Osteoblast (primary cell): ENCODE measurements at places on chromosomes 12 and 14.

DNA sequence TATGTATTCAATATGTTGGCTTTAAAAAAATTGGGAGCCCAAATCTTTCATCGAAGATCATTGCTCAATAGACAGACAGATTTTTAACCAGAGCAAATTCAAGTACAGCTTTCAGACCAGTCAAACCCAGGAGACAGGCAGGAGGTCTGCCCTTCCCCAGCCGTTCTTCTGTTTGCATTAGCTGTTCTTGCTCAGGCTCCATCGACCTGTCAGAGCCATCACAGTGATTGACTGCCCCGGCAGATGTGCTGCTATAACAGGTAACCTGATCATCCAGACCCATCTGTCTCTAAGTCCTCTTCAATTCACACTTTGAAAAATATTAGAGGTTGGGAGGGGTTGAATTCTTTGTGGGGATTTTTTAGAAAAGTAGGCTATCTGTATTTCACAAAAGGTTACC is 453.5 kb downstream of the FOXG1 start:
- no peak overlapping the region for H3K4me3 ChIP-seq
- DNase-seq: no peak
- H3K36me3 ChIP-seq: no peaks in the 10 kb centered on the region
- H3K4me1 ChIP-seq: peaks cover 3% of the 10 kb centered on the region

GRCh38 chr12:29970501-29970900 is 186.8 kb upstream of the TMTC1 start:
- no peaks in the 10 kb centered on the region for H3K27me3 ChIP-seq
- no peak overlapping the region for H3K27ac ChIP-seq
- H3K4me1 ChIP-seq: no peaks in the 10 kb centered on the region
- DNase-seq: no peak
- no peak overlapping the region for H3K4me3 ChIP-seq

DNA sequence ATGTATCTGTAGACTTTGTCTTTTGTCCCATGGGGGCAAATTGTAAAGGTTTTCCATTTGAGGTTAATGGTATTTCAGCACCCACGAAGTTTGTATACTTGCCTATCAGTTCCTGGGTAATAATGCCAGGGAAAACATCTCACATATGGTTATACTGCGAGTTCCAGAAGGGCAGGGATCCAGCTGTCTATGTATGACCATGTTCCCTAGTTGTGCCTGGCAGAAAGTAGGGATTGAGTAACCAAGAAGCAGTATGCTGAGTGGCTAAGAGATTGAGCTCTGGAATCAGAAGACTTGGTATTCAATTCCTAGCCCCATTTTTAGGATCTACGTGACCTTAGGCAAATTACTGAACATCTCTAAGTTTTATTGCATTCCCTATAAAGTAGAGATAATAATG is 173.2 kb upstream of the PWP1 start:
- DNase-seq: no peak
- H3K27ac ChIP-seq: no peak overlapping the region
- H3K36me3 ChIP-seq: no peaks in the 10 kb centered on the region
- H3K27me3 ChIP-seq: no peaks in the 10 kb centered on the region
- H3K4me1 ChIP-seq: peaks cover 21% of the 10 kb centered on the region

GRCh38 chr14:51165415-51165814 is 70.5 kb upstream of the TRIM9 start:
- DNase-seq: no peak
- H3K4me1 ChIP-seq: peaks cover 3% of the 10 kb centered on the region
- peaks cover 6% of the 10 kb centered on the region for H3K27me3 ChIP-seq
- no peak overlapping the region for H3K27ac ChIP-seq
- no peak overlapping the region for H3K4me3 ChIP-seq

DNA sequence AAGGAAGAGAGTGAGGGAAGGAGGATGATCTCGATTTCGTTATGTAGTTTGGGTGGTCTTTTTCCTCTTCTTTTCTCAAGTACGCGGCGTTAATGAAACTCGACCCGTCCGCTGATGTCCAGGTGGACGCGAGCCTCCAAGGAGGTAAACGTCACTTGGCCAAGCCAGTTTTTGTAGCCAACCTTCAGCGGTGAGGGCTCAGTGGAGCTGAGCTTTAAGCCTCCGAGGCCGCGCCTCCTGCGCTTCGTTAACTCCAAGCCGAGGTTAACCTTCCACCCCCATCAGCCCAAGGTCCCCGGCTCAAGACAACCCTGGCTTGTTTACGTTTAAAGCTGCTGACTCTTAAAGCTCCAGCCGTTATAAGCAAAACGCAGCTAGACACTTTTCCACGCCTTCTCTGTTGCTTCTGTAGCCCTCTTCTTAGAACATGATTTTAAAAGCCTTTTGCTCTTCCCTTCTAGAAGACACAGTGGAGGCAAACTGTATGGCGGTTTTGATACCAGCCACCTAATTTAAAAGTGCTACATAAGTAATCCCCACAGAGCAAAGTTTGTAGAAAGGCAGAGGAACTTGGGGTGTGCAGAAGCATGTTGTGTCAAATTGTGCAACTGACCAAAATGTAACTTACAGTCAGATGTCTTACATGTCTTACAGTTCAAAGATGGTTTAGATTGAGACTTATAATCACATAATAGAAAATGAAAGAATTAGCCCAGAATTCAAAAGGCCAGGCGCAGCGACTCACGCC is 923 bp upstream of the ITPR2 start:
- H3K4me3 ChIP-seq: peak overlapping the region; percentile 93
- H3K36me3 ChIP-seq: no peaks in the 10 kb centered on the region
- H3K27ac ChIP-seq: no peak overlapping the region
- no peaks in the 10 kb centered on the region for H3K27me3 ChIP-seq

GRCh38 chr12:29278673-29279420 is 102.1 kb downstream of the ERGIC2 start:
- peak overlapping the region; percentile 80 for H3K27ac ChIP-seq
- H3K4me3 ChIP-seq: no peak overlapping the region
- DNase-seq: peak; percentile 51
- peaks cover 25% of the 10 kb centered on the region for H3K4me1 ChIP-seq

DNA sequence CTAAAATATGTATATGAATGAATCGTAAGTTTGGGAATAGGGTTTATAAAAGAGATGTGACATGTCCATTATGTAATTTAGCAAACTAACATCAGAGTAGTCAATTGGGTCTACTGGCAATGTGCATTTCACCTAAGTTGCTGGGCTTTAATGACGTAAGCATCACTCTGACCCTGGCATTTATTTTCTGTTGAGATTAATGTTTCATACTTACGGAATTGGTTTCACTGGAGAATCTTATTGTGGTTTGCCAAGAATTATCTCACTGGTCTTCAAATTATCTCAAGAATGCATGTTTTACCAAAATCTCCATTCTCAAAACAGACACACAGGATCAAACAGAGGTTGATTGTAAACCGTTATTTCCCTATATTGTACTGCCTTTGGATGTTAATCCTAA is 437.1 kb downstream of the NPAS3 start:
- no peaks in the 10 kb centered on the region for H3K36me3 ChIP-seq
- DNase-seq: no peak

DNA sequence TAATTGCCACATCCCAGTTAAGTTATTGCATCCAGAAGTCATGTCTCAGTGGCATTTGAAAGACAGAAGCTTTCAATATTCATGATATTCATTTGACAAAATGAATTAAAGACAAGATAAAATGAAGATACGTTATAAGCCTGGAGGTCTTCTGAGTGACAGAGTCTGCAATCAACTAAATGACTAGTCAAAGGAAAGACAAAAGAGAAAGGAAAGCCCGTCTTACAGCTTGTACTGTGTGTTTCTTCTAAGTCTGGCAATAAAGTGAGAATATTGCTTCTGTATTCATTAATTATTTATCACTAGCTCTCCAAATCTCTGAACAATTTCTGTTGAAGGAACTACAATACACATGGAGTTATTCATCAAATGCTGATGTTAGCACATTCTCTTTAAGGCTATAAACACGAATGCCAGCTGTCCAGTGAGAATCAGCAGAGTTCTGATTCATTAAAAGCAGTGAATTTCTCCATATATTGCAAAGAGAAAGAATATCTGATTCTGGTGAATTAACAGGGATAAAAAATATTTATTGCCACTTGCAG is 70.7 kb downstream of the ATXN7L3B start:
- no peak overlapping the region for H3K4me3 ChIP-seq
- no peaks in the 10 kb centered on the region for H3K36me3 ChIP-seq
- H3K27me3 ChIP-seq: no peaks in the 10 kb centered on the region
- no peaks in the 10 kb centered on the region for H3K4me1 ChIP-seq

DNA sequence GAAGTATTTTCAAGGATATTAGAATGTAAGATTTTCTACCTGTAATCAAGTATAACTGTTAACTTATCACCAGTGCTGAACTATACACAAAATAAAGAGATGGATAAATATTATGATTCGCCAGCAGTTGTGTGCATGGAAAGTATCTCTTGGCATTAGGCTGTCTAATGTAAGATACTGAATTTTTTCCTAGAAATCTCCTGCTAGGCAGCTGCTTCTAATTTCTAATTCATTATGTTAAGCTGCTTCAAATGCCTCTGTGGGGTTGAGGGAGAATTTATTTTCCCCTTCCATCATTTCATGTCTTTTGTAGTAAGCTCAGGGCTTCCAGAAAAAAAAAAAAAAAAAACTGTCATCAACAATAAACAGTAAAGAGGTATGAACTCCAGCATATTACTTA is 516.0 kb downstream of the DIO2 start:
- no peak for DNase-seq
- no peak overlapping the region for H3K4me3 ChIP-seq
- H3K27ac ChIP-seq: no peak overlapping the region
- no peaks in the 10 kb centered on the region for H3K27me3 ChIP-seq
- no peaks in the 10 kb centered on the region for H3K36me3 ChIP-seq

GRCh38 chr12:116471544-116471943 is 87.6 kb upstream of the MAP1LC3B2 start:
- no peak overlapping the region for H3K27ac ChIP-seq
- DNase-seq: no peak
- H3K4me1 ChIP-seq: no peaks in the 10 kb centered on the region
- H3K36me3 ChIP-seq: no peaks in the 10 kb centered on the region
- no peak overlapping the region for H3K4me3 ChIP-seq

- H3K27me3 ChIP-seq: no peaks in the 10 kb centered on the region
- H3K4me3 ChIP-seq: no peak overlapping the region
- H3K4me1 ChIP-seq: peaks cover 29% of the 10 kb centered on the region
- peak; percentile 56 for DNase-seq
- H3K36me3 ChIP-seq: no peaks in the 10 kb centered on the region
These were observed 2.6 kb downstream of the DLGAP5 start for GRCh38 chr14:55188686-55189295.

DNA sequence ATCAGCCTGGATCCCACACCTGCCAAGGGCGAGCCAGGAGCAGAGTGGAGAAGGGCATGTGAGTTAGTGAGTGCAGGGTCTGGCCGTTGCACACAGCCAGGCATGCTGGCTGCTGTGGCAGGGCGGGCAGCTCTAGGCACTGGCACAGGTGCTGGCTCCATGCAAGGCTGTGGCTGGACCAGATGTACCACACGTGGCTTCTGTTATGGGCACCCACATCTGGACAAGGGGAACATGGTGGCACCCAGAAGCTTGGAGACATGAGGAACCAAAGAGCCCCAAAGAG is 20.1 kb downstream of the SERPINA3 start:
- no peaks in the 10 kb centered on the region for H3K4me1 ChIP-seq
- no peak overlapping the region for H3K27ac ChIP-seq
- no peak for DNase-seq
- H3K27me3 ChIP-seq: peaks cover 6% of the 10 kb centered on the region
- no peak overlapping the region for H3K4me3 ChIP-seq

- H3K4me3 ChIP-seq: no peak overlapping the region
- no peaks in the 10 kb centered on the region for H3K36me3 ChIP-seq
- H3K27me3 ChIP-seq: no peaks in the 10 kb centered on the region
These were observed 263.7 kb upstream of the SEL1L start for GRCh38 chr14:81797315-81797714.

DNA sequence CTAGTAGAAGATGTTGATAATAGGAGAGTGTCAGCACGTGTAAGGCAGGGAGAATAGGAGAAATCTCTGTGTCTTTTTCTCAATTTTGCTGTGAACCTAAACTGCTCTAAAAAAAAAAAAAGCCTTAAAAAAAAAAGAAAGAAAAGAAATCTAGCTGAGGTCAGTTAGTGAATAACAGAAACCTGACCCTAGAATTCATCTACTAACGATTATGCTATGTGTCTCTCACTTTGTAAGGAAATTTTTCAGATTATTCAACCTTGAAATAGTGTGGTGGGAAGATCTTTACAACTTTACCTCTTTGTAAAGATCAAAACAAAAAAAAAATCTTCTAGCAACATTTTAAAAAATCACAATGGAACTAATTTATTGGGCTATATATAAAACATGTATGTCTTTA is 995.7 kb downstream of the GALC start:
- no peaks in the 10 kb centered on the region for H3K36me3 ChIP-seq
- no peak for DNase-seq
- no peak overlapping the region for H3K27ac ChIP-seq
- no peaks in the 10 kb centered on the region for H3K4me1 ChIP-seq
- no peak overlapping the region for H3K4me3 ChIP-seq

DNA sequence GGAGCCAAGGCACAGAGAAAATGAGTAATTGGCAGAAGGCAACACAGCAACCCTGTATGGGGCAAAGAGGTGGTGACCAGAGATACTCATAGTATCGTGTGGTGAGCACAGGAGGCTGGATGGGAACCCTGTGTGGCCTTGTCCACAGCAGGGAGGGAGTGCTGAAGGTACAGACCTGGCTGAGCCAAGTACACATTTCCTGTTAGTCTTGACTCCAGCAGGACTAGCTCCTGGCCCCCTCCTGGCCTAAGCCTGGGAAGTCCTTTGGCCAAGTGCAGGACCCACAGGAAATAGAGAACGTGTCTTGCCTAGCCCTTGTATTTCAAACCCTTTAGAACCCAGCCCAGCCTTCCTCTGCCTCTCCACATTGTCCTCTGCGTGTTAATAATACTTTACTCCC is 289.8 kb upstream of the PWP1 start:
- H3K36me3 ChIP-seq: no peaks in the 10 kb centered on the region
- H3K4me1 ChIP-seq: no peaks in the 10 kb centered on the region
- H3K27ac ChIP-seq: no peak overlapping the region
- no peak overlapping the region for H3K4me3 ChIP-seq
- no peaks in the 10 kb centered on the region for H3K27me3 ChIP-seq
- DNase-seq: no peak

- no peaks in the 10 kb centered on the region for H3K27me3 ChIP-seq
- no peak overlapping the region for H3K27ac ChIP-seq
- no peak for DNase-seq
- peaks cover 3% of the 10 kb centered on the region for H3K4me1 ChIP-seq
These were observed 389.2 kb downstream of the EGLN3 start for GRCh38 chr14:33561488-33562175.

- H3K27me3 ChIP-seq: no peaks in the 10 kb centered on the region
- H3K4me3 ChIP-seq: no peak overlapping the region
- no peak overlapping the region for H3K27ac ChIP-seq
- H3K4me1 ChIP-seq: peaks cover 35% of the 10 kb centered on the region
- no peak for DNase-seq
These were observed 194.1 kb upstream of the RASSF8 start for GRCh38 chr12:25764409-25764808.

- H3K4me1 ChIP-seq: no peaks in the 10 kb centered on the region
- no peak for DNase-seq
- no peak overlapping the region for H3K27ac ChIP-seq
- H3K4me3 ChIP-seq: no peak overlapping the region
- peaks cover 13% of the 10 kb centered on the region for H3K27me3 ChIP-seq
These were observed 128.9 kb downstream of the SNAPC1 start for GRCh38 chr14:61891170-61891569.
